Activated CD4-positive, alpha-beta T cell treated with anti-CD3 and anti-CD28 coated beads, Interleukin-10, Interleukin-2, amounts not matched to agents 100 ng/mL and 50 ng/mL, durations not matched to agents 16 hours and 8 hours (primary cell): ENCODE measurements at places on chromosomes 16 and 17.
A peak's percentile ranks its signal among the peaks of the same experiment; 100 is the strongest.

DNA sequence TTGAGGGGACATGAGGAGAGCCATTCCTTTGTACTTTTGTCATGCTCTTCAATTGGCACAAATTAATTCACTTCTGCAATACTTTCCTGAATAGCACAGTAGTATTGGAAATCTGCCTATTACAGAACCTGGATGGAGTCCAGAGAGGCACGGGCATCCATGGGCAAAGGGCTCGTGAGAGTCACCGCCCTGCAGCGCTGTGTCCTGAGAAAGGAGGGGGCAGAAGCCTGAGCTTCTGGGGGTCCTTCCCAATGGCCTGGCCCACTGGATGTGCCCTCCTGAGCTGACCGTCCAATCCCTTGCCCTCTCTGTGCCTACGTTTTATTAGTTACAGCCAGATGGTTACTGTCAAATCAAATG is 3.5 kb downstream of the G6PC1 start:
- no peak for DNase-seq

DNA sequence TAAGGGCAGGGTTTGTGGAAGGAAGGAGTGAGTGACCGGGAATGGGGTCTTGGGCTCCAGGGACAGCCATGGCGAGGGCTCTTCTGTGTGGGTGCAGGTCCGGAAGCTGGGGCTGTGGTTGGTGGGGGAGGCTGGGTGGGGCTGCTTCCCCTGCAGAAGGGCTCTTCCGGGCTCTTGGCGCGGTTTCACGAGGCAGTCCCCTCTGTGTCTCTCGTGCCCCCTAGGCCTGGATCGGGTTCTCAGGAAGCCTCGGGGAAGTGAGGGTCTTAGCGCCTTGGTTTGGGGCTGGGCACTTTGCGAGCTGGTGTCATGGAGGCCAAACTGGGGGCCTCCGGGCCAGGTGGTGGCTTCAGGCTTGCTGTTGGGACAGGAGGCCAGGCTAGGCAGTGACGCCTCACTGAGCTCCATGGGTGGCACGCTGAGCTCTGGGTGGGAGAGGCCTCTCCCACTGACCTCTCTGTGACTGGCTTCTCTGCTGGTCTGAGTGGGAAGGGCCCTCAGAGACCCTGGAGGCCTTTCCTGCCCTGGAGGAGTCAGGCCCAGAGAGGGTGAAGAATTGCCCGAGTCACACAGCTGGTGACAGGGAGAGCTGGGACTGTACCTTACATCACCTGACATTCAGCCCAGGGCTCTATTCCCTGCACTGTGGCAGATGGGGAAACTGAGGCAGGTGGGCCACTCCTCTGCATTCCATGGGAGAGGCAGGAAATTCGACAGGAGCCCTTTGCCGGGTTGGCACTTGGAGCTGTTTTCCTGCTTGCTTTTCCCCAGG is 8.2 kb downstream of the ADCY7 start:
- DNase-seq, result peak; percentile 67

DNA sequence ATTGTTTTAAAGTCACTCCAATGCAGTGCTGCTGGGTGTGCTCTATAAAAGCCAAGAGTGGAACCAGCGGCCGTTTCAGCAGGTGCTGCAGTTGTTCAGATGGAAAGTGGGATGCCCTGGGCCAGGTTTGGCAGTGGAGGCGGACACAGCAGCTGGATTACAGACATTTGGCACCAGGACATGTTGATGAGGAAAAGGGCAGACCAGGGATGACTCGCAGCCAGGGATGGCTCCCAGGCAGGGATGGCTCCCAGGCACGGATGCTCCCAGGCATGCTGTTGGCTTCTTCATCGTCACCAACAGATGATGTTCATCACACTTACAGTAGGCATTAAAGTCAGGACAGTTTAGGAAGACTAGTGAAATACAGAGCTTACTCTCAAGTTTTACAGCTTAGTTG is 10.0 kb downstream of the GAN start:
- DNase-seq, result no peak

- no peak for DNase-seq
Observed at GRCh38 chr16:66491716-66492064, 58.2 kb downstream of the TK2 start.

DNA sequence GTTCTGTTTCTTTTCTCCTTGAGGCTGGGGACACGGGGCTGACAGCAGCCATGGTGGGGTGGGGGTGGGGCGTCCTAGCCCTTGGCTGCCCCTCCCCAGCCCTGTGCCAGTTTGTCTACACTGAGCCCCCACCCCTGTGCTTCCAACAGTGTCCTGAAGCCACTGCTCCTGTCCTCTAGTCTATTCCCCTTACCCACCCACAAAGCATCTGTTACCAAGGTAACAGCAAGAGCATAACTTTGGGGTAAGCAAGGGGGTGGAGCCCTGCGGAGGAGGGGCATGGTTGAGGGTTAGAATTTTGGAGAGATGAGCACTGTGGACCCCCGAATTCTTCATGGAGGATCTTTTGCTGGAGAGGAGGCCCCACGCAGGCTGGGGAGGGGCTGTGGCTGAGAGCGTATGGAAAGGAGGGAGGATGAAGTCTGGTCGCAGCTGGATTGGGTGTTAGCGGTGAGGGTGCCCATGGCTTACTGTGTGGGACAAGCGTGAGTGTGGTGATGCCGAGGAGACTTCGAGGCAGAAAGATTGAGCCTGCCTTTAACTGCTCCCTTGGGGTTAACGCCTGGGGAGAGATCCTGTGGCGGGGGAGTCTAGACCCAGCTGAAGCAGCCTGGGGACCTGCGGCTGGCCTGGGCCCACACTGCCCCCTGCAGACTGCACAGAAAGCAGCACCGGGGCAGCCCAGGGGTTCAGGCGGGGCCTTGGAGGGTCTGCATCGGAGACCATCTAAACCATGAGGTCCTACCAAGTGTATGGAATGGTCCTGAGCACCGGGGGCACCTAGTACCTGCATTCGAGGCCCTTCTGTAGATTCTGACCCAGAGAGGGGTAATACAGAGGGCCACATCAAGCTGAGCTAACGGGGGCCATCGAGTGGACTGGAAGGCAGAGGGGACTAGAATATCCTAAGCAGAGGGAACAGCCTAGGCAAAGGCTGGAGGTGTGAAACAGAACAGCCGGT is 6.1 kb upstream of the STAC2 start:
- DNase-seq, result peak; percentile 46

DNA sequence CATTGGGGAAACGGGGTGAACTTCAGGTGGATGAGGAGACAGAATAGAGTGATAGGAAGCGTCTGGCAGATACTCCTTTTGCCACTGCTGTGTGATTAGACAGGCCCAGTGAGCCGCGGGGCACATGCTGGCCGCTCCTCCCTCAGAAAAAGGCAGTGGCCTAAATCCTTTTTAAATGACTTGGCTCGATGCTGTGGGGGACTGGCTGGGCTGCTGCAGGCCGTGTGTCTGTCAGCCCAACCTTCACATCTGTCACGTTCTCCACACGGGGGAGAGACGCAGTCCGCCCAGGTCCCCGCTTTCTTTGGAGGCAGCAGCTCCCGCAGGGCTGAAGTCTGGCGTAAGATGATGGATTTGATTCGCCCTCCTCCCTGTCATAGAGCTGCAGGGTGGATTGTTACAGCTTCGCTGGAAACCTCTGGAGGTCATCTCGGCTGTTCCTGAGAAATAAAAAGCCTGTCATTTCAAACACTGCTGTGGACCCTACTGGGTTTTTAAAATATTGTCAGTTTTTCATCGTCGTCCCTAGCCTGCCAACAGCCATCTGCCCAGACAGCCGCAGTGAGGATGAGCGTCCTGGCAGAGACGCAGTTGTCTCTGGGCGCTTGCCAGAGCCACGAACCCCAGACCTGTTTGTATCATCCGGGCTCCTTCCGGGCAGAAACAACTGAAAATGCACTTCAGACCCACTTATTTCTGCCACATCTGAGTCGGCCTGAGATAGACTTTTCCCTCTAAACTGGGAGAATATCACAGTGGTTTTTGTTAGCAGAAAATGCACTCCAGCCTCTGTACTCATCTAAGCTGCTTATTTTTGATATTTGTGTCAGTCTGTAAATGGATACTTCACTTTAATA is 7.0 kb upstream of the TMEM235 start:
- no peak for DNase-seq

GRCh38 chr17:70034158-70034557 is 40.9 kb upstream of the KCNJ16 start:
- no peak for DNase-seq

DNA sequence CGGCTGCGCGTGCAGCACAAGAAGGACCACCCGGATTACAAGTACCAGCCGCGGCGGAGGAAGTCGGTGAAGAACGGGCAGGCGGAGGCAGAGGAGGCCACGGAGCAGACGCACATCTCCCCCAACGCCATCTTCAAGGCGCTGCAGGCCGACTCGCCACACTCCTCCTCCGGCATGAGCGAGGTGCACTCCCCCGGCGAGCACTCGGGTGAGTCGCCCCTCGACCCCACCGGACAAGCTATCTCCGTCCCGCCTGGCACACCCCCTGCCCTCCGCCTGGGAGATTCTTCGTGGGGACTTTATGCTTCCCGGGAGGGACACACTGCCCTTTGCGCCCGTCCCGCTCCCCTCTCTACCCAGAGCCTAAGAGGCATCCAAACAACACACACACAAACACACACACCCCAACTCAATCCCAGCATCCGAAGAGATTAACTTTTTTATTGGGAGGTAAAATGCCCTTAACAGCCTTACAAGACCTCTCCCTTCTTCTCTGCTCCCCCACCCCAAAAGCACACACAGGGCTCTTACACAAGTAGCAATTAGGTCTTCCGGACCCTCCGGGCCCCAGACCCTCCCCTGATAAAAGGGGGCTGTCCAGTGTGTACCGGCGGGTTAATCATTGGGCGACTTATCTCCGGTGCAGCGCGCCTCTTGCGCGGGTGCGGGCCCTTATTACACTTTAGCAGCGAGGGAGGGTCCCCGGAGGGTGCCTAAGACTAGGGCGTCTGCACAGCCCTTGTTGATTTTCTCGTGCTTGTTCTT is 2.1 kb downstream of the SOX9 start:
- DNase-seq, result no peak

GRCh38 chr16:19882646-19883045 is 2.0 kb downstream of the GPRC5B start:
- DNase-seq, result no peak

DNA sequence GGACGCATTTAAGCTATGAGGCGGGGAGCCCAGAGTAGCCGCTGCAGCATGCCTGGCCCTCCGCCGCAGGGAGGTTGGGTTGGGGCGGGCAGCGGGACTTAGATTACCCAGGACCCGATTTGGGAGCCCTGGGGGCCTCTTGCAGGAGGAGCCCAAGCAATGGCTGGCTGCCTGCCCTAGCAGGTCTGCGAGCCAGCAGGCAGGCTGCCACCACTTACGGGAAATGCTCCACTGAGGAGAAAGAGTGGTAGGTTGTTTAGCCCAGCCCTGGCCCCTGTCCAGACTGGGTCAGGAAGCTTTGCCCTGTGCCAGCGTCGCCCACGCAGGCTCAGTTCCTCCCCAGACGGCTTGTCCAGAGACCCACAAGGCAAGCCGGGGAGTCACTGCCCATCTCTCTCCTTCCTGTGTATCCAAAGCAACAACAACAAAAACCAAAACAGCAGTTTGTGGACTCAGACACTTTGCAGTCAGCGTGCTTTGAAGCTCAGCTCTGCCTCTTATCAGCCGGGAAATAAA is 10.3 kb upstream of the TVP23A start:
- DNase-seq, result no peak

DNA sequence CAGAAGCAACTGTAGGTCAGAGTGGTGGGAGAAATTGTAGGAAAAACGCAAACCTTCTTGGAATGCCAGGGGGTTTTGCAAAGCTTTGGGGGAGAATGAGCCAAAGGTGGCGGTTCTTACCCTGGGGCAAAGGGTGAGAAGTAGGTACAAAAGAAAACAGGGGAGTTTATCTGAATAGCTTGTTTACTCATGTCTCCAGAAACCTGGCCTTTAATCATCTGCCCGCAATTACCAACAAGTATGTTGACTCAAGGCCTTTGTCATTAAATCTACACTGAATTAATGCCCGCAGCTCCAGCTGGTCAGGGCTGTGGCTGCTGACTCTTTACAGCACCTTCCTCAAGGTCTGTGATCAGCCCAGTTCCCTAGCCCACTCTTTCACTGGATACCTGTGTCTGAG is 320.1 kb downstream of the CBLN1 start:
- no peak for DNase-seq

- peak; percentile 75 for DNase-seq
Observed at GRCh38 chr17:50361561-50362480, 11.2 kb downstream of the MRPL27 start.

DNA sequence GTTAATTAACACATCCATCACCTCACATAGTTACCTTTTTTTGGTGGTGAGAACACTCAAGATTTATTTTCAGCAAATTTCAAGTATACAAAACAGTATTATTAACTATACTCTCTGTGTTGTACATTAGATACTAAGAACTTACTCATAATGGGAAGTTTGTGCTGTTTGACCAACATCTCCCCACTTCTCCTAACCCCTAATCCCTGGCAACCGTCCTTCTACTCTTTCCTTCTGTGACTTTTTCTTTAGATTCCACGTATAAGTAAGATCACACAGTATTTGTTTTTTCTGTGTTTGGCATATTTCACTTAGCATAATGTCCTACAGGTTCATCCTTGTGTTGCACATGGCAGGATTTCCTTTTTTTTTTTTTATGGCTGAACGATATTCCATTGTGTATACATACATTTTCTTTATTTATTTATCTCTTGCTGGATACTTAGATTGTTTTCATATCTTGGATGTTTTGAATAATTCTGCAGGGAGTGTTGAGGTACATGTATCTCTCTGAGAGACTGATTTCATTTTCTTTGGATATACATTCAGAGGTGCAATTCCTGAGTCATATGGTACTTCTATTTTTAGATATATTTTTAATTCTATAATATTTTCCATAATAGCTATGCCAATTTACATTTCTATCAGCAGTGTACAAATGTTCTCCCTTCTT is 19.0 kb downstream of the PPM1D start:
- DNase-seq, result no peak

DNA sequence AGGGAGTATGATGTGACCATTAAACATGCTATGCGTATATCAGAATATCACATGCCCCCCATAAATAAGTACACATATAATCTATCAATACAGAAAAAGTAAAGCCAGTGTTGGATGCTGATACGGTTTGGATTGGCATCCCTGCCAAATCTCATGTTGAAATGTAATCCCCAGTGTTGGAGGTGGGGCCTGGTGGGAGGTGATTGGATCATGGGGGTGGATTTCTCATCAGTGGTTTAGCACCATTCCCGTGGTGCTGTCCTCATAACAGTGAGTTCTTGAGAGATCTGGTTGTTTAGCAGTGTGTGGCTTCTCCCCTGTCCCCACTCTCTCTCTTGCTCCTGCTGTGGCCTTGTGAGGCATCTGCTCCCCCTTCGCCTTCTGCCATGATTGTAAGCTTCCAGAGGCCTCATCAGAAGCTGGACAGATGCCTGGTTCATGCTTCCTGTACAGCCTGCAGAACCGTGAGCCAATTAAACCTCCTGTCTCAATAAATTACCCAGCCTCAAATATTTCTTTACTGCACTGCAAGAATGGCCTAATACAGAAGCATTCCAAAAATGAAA is 88.9 kb downstream of the AATF start:
- DNase-seq, result no peak

DNA sequence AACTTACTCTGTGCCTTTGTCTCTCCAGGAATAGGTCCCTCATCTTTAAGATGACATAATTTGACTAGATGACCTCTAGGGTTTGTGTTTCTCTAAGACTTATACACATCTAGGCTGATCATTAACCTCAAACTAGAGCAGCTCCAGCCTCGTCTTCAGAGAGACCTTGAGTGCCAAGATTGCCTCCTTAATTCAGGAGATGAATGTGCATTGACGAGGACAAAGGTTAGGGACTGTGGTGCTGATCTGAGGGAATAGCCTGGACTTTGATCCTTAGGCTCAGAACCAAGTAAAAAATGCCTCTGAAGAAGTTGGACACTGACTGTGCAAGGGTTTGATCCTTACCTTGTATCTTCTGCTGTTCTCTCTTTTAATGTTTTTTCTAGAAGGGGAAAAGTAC is 17.2 kb upstream of the ASIC2 start:
- no peak for DNase-seq

GRCh38 chr17:16258901-16259300 is 41.9 kb downstream of the PIGL start:
- DNase-seq, result no peak
